ENCODE measurements at places on chromosomes 7 and 10.

DNA sequence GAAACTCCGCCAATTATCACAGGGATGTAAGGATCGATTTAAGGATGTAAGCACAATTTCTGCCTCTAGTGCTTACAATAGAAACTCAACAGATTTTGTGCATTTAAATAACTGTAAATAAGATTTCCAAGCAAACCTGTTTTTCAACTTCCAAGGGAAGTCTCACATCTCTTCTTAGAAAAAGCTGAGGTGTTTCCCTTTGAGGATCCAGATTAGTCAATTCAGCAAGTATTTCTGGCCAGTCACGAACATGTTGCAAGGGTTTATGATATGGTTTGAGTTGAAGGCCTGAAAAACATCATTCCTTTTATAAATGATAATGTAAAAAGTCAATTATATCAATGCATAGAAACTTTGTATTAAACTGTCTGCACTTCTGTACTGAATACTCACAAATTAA lies 23.9 kb downstream of the KRIT1 start:
- DNase-seq = no peak

DNA sequence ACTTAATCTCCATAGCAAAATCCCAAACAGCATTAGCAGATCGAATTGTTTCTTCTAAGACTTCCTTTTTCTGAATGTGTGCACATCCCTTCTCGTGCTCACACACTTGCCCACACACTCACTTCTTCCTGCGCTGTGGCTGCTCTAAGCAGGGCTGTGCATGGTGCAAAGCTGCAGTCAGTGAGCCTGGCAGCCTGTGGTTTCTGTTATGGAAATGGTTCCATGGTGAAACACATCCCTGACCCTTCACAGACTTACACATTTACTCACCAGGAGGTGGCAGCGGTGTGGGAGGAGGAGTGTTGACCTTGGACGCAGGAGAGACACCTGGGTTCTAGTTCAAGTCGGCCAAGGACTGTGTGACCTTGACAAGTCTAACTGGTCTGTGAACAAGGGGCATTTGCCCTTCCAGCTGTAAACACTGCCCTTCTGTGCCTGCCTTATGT lies 24.9 kb downstream of the MTURN start:
- no peak for DNase-seq

DNA sequence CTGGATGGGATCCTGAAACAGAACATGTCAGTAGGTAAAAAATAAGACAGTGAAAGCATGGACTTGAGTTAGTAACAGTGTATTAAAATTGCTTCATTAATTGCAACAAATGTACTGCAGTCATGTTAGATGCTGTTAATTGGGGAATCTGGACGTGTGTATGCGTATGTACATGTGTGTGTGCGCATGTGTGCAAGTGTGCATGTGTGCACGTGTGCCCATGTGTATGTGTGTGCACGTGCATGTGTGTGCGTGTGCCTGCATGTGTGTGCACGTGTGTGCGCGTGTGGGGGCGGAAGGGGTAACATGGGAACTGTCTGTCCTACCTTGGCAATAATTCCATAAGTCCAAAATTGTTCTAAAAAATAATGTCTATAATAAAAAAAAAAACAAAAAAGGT lies 67.3 kb downstream of the SMURF1 start:
- no peak for DNase-seq

- DNase-seq = no peak
Measured at GRCh38 chr7:111140091-111140865, 49.4 kb downstream of the LRRN3 start.

- no peak for DNase-seq
Measured at GRCh38 chr10:4847561-4848355, 21.8 kb downstream of the AKR1E2 start.

GRCh38 chr10:12225444-12225843 lies 29.5 kb downstream of the CDC123 start:
- DNase-seq = no peak

GRCh38 chr10:93026072-93026471 lies 34.5 kb upstream of the CYP26C1 start:
- no peak for DNase-seq

DNA sequence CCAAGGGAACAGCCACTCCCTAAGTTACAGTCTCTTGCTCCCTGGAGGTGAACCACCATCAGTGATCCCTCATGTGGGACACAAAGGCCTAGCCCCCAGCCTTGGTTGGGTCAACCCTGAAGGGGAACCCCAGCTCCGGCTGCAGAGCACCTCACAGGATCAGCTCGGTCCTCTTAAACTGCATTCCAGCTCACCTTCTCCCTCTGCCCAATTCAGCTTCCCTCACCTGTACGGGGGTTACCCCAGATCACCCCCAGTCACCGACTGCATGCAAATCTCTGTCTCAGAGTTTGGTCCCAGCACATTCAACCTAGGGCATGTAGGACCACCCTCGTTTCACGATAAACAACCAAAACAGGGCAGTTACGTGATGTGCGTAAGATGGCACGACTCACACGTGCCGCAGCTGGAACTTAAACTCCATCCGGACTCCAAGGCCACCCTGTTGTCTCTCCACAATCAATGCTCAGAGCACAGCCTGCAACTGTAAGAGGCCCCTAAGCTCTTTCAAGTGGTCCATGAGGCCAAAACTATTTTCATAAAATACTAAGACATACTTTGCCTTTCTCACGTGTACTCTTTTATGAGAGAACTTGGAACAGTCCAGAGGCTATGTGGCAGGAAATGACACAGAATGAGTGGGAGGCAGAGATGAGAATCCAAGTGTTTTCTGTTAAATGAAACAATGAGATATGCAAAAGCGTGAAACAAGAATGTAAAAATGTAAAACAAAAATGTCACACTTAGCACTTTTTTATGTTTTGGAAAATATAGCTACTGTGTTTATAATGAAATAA lies 285.2 kb downstream of the PTPRN2 start:
- no peak for DNase-seq

- DNase-seq = no peak
Measured at GRCh38 chr7:37417107-37417474, 31.6 kb downstream of the ELMO1 start.

GRCh38 chr7:47432671-47433563 lies 149.0 kb downstream of the TNS3 start:
- DNase-seq = no peak

- DNase-seq = no peak
Measured at GRCh38 chr10:57654856-57655255, 612.8 kb downstream of the IPMK start.

GRCh38 chr7:78609281-78609680 lies 810.7 kb downstream of the PHTF2 start:
- DNase-seq = no peak

DNA sequence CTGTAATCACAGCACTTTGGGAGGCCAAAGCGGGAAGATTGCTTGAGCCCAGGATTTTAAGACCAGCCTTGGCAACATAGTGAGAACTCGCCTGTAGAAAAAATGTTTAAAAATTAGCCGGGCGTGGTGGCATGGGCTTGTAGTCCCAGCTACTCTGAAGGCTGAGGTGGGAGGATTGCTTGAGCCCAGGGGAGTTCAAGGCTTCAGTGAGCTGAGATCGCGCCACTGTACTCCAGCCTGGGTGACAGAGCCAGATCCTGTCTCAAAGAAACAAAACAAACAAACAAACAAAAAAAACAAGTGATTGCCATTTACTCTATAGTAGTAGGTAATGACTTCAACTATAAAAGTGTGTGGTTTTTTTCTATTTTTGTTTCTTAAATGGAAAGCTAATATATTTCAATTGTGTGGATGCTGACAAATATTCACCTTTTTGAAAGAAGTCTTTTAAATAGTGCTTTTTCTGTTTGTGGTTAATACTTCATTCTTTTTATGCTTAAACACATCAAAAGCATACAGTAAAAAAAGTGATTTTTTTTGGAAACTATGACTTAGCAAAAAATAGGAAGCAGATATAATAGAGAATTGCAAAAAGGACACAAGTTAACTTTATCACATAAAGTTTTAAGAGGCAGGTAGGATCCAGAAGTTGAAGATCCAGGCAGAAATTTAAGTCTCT lies 48.4 kb downstream of the ZNF277 start:
- DNase-seq = no peak

GRCh38 chr10:11687779-11688447 lies 54.3 kb upstream of the ECHDC3 start:
- DNase-seq = peak; percentile 61

GRCh38 chr7:815284-816216 lies 16.7 kb upstream of the SUN1 start:
- peak; percentile 84 for DNase-seq

DNA sequence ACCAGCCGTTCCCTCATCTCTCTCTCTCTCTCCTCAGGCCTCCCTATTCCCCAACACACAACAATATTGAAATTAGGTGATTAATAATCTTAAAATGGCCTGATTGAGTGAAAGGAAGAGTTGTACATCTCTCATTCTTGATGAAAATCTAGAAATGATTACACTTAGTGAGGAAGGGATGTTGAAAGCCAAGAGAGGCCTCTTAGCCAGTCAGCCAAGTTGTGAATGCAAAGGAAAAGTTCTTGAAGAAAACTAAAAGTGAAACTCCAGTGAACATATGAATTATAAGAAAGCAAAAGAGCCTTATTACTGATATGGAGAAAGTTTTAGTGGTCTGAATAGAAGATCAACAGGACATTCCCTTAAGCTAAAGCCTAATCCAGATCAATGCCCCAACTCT lies 695.1 kb downstream of the GRID1 start:
- DNase-seq = no peak

Measured in chondrocyte (in vitro differentiated cells).